ENCODE measurements at places on chromosomes 12 and 14.

GRCh38 chr12:67428431-67428830, 159.3 kb downstream of the CAND1 start:
- DNase-seq, result no peak

DNA sequence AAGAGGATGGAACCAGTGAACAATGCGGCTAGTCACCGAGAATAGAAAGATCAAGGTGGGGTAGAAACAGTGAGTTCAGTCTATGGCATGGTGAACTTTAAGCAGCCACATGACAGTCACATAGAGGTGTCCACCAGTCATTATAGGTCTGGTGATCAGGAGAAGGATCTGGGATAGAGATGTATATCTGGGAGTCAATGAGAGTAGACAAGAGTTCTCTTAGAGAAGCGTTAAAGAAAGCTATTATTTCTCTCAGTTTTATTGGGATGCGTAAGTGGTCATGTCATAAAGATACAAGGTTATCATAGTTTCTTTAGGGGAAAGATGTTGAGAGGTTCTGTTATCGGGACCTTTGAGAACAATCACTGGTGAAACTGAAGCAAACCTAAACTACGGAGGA, 136.1 kb upstream of the SLC38A2 start:
- DNase-seq, result no peak

GRCh38 chr14:58639198-58639565, 1.4 kb downstream of the DACT1 start:
- DNase-seq, result no peak

DNA sequence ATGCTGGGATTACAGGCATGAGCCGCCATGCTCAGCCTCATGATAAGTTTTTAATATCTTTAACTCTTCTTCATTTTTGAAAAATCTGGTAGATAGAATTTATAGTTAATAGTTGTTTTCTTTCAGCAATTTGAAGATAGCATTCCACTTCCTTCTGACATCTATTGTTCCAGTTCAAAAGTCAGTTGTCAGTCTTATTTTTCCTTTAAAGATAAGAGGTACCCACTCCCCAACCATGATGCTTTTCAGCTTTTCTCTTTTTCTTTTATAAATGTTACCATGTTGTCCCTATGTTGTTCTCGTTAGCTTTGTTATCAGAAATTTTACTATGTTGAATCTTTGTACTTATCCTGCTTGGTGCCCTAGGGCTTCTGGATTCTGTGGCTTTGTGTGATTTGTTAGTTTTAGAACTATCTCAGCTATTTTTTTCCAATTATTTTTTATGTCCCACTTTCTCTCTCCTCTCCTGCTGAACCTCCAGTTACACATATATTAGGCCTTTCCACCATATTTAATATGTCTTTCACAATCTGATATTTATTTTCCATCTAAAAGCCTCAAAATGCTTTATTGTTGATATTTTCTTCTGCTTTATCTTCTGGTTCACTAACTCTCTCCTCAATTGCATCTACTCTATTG, 181.6 kb upstream of the FOXN3 start:
- DNase-seq, result no peak

- peak; percentile 35 for DNase-seq
Observed at GRCh38 chr12:92745856-92746550, 43.2 kb downstream of the PLEKHG7 start.

GRCh38 chr12:124393831-124394230, 98.9 kb downstream of the RFLNA start:
- no peak for DNase-seq

- DNase-seq, result no peak
Observed at GRCh38 chr14:99389174-99389826, 91.4 kb downstream of the SETD3 start.

- DNase-seq, result peak; percentile 25
Observed at GRCh38 chr14:64541972-64542835, 1.7 kb downstream of the HSPA2 start.

DNA sequence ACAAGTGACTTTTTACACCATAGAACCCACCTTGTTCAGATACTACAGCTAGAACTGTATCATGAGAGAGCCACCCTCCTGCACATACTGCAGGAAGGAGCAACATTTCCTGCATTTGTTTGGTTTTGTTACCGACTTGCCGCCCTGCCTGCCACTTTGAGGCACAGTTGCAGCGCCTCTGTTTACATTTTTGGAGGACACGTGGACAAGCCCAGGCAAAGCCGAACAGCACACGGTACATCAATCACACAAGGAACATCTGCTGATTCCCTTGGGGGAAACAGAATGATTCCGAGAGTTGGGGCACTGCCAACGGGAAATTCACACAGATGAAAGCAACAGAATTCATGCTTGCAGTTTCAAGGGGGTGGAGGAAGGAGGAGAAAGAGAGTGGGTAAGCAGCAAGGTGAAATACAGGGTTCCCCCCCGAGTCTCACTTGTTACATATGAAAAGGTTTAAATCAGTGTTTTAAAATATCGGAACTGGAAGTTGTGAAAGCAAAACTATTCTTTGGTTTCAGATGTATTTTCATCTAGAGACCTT, 110.7 kb downstream of the BTG1 start:
- DNase-seq, result peak; percentile 56

GRCh38 chr12:114920771-114921554, 237.0 kb upstream of the TBX3 start:
- DNase-seq, result no peak

GRCh38 chr14:89214221-89214965, 202.6 kb downstream of the FOXN3 start:
- DNase-seq, result peak; percentile 90

DNA sequence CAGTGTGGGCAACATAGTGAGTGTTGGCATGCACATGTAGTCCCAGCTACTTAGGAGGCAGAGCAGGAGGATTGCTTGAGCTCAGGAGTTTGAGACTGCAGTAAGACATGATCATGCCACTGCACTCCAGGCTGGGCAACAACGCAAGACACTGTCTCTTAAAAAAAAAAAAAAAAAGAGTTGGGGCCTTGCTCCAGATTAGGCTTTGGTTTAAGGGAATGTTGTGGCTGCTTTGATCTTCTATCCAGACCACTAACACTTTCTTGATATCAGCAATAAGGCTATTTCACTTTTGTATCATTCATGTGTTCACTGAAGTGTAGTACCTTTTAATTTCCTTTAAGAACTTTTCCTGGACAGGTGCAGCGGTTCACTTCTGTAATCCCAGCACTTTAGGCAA, 2.8 kb upstream of the FITM1 start:
- DNase-seq, result no peak

- no peak for DNase-seq
Observed at GRCh38 chr12:91542067-91542466, 359.4 kb upstream of the DCN start.

DNA sequence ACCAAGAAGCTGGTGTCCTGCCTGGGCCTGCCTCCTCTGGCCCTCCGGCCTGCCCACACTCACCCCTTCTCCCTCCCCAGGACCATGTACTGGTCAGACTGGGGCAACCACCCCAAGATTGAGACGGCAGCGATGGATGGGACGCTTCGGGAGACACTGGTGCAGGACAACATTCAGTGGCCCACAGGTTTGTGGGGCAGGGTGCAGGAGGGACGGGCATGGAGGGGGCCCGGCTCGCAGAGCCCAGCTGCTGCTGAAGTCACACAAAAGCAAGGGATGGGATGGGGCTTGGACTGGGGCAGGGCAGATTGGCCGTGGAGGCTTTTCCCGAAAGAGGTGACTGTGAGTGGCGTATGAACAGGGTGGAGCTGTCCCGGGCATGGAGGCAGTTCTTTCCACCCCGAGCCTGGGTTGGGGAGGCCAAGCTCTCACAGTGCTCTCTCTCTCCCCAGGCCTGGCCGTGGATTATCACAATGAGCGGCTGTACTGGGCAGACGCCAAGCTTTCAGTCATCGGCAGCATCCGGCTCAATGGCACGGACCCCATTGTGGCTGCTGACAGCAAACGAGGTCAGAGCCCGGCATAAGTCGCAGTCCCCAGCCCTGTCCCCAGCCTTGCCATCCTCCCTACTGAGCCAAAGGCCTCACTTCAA, 7.8 kb upstream of the NXPH4 start:
- DNase-seq, result no peak

DNA sequence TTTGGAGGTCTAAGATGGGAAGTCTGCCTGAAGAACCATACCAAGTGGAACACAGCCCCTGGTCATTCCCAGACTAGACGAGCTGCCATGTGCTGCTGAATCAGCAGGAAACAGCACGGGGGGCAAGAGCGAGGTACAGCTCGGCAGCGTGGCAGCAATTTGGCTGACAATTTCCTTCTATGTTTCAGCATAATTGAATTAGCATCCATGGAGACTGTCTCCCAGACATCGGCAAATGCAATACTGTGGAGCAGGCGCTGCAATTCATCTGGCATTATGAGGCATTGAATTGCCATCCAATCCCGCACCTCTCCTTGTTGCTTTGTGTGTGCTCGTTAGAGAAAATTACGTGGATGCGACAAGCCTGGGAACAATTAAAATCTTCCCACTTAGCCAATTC, 46.0 kb upstream of the CCDC60 start:
- no peak for DNase-seq

GRCh38 chr12:4191642-4192041, 81.9 kb upstream of the CCND2 start:
- DNase-seq, result no peak

All from pancreas (tissue), 10 donors.